Stimulated activated CD8-positive, alpha-beta memory T cell treated with anti-CD3 and anti-CD28 coated beads, Interleukin-15, amount 100 ng/mL, for 48 hours (primary cell): ENCODE measurements at places on chromosomes 6 and 20.

DNA sequence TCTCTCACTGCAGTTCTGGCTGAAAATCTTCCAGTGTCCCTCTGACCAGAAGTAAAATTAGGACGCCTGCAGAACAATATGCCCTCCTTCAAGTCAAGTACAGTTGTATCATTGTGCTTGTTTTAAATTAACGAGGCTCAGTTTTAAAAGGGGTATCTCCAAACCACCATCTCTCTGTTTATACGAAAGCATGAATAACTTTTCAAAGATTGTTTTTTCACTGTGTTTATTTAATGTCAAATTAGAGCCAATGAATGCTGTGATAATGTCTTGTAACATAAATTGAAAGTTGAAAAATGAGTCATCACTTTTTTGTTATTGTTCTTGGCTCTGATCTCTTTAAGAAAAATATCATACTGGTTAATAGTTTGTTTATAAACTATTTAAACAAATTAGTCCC is 230.7 kb upstream of the THEMIS start:
- DNase-seq, result no peak

DNA sequence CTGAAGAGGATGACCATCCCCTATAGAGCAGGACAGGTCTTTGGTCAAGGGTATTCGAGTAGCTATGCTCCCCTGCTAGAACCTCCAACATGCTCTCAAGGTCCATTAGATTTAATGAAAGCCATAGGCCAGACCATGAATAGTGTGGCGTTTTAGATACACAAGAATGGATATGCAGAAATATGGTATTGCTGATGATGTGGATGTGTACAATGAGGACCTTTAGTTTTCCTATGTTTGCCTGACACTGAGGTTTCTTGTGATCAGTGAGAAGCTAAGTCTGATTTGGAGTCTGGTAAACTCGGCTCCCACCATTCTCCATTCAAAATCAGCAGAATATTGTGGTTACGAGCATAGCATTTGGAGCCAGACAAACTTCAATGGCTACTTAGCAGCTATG is 125.6 kb downstream of the TSHZ2 start:
- DNase-seq, result no peak

DNA sequence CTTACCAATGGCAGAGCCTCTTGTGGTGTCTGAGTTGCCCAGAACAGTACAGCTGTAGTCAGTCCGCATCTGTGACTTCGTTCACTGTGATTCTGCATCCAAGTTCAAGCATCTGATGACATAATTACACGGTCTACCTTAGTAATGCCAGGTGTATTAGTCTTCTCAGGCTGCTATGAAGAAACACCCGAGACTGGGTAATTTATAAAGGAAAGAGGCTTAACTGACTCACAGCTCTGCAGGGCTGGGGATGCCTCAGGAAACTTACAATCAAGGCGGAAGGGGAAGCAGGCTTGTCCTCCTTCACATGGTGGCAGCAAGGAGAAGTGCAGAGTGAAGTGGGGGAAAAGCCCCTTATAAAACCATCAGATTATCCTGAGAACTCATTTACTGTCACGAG is 163.9 kb upstream of the SULF2 start:
- DNase-seq, result no peak

GRCh38 chr6:28875191-28875747 is 48.5 kb downstream of the TRIM27 start:
- DNase-seq, result no peak

DNA sequence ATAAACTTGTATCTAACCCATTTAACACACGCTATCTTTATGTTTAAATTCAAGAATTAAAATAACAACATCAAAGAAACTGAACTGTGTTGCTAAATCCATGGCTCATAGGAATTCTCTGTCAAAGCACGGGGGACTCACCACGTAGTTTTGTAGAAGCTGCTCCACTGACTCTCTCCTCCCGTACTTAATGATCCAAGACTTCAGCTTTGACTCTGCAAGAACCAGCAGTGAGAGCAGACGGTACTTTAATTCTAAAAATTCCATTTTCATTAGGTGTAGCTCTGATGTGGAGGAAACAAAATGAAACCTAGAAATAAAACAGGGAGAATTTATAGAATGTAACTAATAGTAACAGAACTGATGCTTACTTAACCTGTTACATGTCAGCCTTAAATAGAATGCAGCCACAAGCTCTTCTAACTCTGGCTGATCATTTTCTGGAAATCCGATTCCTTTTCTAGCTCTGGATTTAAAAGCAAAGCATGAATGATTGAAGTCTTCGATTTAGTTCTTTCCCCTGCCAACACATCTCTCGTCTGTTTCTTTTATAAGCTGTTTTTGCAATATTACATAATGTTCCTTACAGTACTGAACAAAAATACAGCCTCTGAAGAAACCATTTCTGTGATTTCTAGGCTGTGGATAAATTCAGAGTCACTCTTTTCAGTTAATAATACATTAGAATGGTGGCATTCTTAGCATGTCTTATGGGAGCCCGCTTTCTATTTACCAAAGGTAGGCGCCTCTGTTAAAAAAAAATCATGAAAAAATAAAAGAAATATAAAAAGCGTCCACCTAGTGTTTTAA is 165.5 kb downstream of the SYNE1 start:
- no peak for DNase-seq

DNA sequence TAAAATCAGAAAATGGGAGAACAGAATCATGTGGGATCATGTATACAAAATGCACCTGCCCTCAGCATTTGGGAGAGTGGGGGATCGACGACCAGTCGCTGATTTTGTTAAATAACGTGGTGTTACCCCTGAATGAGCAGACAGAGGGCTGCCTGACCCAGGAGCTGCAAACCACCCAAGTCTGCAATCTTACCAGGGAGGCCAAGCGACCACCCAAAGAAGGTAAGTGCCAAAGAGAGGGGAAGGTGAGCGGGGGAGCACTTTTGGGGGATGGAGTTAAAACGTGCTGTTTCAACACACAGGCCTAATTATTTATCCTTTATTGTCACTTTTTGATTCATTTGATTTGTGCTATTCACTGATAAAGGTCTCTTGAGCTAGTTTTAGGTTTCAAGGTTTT is 4.1 kb downstream of the ADGRB3 start:
- no peak for DNase-seq

DNA sequence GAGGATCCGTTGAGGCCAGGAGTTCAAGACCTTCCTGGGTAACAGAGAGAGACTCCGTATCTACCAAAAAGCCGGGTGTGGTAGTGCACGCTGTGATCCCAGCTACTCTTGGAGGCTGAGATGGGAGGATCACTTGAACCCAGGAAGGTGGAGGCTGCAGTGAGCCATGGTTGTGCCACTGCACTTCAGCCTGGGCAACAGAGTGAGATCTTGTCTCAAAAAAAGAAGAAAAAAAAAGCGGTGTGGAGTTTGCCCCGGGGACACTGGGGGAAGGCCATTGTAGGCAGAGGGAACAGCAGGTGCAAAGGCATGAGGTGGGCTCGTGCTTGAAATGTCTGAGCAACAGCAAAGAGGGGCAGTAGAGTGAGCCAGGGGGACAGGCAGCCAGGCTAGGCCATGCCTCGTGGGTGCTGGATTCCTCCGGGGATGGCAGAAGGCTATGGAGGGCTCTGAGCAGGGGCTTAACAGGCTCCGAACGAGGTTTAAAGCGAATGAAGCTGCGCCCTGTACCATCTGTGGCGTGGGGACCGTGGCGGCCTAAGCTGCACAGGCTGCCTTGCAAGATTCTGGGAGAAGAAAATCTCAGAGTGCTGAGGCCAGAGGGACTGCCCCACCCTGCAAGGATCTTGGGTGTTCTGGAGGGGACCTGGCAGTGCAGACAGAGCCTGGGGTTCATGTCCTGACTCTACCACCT is 36.9 kb upstream of the NOL4L start:
- DNase-seq, result no peak

GRCh38 chr6:154164397-154164796 is 125.4 kb downstream of the OPRM1 start:
- no peak for DNase-seq

DNA sequence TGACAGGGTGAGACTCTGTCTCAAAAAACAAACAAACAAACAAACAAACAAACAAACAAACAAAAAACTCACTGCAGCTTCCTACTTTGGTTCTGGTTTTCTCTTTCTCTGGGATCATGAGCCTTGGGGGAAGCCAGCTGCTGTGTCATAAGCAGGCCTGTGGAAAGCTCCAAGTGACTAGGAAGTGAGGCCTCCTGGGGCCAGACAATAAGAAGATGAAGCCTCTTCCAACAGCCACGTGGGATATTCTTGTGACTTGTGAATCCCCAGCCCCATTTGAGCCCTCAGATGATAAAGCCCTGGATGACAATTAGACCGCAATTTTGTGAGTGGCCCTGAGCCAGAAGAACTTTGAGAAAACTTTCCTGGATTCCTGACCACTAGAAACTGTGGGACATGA is 11.4 kb downstream of the HLA-A start:
- DNase-seq, result no peak
